ENCODE measurements at places on chromosomes 2 and 18.

DNA sequence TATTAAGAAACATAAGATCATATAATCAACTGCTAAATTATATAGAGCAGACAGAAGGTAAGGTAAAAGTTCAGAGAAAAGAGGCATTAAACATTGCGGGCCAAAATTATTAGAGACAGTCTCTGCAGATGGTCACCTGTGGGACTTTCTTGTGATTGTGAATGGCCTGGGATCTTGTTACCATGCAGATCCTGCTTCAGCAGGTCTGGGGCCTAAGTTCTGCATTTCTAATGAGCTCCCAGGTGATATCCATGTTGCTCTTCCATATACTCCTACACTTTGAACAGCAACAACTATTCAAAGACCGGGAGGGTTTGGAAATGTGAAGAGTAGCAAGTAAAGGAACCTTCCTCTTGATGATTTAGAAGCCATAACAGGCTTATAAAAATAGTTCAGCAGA, 8.5 kb upstream of the ETAA1 start:
- DNase-seq: no peak

DNA sequence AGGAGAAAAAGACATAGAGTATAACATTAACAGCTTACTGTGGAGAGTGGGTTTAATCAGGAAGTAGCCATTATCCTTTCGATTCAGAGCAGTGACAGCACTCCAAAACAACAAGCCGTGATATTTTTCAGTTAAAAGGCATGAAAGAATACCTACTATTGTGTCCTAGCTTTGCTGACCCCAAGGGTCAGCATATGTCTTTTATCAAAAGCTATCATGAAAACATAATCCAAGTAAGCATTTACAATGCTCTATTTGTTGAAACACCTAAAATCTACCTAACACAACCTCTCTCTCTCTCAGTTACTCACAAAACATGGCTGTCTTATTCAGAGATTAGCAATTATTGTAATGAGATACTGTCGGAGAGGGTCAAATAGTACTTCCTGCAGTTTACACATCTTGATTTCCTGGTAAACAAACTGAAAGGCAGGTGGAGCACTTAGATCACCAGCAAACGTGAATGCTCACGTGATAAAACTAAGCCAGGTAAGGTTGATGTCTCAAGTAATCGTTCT, 100.0 kb downstream of the BAZ2B start:
- DNase-seq: no peak

- DNase-seq: no peak
Observed at GRCh38 chr2:240960309-240960970, 38.0 kb upstream of the SNED1 start.

GRCh38 chr18:9506046-9506792, 30.9 kb downstream of the RALBP1 start:
- no peak for DNase-seq

DNA sequence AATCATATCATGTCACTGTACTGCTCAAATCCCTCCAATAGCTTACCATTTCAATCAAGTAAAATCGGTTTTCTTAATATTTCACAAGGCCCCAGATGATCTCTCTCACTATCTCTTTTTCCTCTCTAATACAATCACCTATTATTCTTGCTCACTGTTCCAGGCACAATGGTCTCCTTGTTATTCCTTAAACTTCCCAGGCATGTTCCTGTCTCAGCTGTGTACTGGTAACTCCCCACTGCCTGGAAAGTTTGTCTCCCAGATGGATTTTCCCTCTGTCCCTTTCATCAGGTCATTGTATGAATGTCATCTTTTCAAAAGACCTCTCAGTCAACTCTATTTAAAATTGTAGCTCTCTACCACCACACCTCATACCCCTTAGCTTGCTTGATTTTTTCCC, 30.7 kb upstream of the FANCL start:
- no peak for DNase-seq

- no peak for DNase-seq
Observed at GRCh38 chr2:217551252-217551899, 451.4 kb downstream of the TNS1 start.

DNA sequence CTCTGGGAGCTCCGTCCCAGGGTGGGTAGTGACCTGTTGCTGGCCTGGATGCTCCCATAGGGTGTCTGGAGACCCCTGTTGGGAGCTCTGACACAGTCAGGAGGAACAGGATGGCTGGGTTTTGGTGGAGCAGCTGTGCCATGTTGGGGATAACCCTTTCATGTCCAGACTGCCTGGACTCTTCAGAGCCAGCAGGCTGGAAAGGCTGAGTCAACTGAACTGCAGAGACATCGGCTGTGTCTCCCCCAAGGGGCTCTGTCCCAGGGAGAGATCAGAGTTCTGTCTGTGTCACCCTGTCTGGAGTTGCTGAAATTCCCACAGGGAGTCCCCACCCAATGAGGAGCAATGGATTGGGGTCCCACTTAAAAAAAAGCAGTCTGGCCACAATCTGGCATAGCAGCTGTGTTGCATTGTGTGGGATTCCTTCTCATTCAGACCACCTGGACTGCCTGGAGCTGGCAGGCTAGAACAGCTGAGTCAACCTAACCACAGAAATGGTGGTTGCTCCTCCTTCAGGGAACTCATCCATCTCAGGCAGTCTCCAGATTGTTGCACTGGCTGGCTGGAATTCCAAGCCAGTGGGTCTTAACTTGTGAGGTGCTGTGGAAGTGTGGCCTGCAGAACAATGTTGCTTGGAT, 37.2 kb downstream of the AGPS start:
- no peak for DNase-seq

GRCh38 chr2:219017201-219017931, 23.9 kb downstream of the CFAP65 start:
- DNase-seq: no peak

DNA sequence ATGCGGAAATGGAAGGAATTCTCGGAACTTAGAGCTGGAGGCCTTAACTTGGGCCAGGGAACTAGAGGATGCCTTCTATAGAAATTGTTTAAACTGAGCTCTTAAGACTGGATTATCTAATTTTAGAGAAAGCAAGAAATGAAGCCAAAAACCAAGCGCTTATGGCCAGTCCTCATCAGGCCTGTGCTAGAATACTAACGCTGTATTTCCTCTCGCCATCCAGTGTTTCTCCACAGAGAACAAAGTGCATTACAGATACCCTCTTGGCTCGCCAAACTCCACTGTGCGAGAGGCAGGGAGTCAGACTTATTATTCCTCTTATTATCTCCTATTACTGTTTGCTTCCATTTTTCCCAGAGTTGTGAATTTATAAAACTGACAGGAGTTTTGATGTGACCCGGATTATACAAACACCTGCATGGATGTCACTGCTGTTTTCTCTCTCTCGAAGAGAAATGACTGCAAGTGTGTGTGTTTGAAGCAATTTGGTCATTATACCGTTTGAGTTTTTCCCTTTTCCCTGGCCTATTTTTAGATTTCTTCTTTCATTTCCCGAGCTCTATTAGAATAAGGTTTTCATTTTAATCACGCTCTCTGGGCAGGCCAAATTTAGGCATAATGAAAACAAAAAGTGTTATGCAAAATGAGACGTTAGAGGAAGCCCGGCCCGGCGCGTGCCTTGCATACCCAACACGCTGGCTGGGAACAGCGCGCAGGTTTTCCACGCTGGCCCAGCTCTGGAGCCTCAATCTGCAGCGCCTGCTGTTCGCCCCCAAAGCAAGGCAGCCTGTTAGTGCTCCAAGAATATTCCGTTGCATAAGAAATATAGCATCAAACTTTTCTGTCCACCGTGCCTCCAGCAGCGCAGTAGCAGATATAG, 103.3 kb downstream of the ALK start:
- DNase-seq: no peak

DNA sequence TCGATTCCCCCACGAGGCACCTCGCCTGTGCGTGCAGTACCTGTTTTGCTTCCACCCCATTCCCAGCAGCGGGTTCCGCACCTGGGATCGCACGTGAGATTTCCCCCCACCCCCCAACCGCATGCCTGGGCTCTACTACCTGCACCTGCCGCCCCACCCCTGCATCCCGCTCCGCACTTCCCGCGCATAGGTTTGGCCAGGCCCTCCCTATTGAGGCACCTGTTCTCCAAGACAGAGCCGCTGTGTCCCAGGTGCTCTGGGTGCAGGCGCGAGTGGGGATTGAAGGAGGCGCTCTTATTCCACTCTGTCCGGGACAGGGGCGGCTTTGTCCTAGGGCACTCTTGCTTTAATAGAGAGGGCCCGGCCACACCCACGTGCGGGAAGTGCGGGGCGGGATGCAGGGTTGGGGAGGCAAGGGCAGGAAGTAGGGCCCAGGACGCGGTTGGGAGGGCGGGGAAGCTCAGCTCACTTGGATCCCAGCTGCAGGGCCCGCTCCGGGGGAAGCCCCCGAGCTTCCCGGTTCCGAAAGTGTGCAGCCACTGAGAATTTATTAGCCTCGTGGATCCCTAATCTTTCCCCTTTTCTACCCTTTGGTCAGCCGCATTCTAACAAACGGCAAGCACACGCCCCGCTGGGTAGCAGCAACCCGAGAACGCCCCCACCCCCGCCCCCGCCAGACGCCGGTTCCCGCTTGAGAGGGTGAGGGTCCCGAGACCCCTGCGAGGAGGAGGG, 670 bp upstream of the MOCOS start:
- DNase-seq: no peak

GRCh38 chr2:68620772-68621171, 22.6 kb upstream of the PROKR1 start:
- no peak for DNase-seq

DNA sequence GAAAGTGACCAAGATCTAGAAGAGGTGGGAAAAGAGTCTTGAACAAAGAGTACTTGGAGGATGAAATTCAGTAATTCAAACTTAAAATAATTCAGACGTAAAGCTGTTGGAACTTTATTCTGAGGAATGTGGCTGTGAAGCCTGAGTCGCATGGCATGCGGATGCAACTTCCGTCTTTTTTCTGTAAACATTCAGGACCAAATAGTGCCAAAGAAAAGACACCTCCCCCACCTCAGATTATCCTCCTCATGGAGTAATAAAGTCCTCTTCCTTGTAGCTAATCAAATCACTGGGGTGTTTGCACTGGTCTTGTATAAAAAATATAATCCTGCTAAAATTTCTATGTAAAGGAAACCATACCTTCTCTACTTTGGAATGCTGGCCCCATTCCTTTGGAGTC, 790.4 kb downstream of the TSN start:
- DNase-seq: no peak

GRCh38 chr18:43805646-43806194, 528.4 kb upstream of the SYT4 start:
- no peak for DNase-seq

DNA sequence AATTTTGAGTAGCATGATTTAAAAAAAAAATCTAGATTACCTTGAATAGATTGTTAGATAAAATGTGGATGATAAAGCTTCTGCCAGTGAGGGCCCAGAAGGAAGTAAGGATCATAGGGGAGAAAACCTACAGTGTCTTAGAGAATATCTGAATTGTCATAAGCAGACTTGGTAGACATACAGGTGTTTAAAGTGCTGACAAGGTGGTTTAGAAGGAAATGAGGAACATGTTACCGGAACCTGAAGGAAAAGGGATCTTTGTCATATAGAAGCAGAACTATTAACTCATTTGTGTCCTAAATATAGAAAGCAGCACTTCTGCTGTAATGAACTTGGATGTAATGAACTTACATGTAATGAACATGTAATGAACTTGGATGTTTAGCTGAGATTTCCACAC, 94.9 kb upstream of the TTC27 start:
- no peak for DNase-seq

- DNase-seq: no peak
Observed at GRCh38 chr18:48833701-48834412, 116.9 kb downstream of the SMAD7 start.

DNA sequence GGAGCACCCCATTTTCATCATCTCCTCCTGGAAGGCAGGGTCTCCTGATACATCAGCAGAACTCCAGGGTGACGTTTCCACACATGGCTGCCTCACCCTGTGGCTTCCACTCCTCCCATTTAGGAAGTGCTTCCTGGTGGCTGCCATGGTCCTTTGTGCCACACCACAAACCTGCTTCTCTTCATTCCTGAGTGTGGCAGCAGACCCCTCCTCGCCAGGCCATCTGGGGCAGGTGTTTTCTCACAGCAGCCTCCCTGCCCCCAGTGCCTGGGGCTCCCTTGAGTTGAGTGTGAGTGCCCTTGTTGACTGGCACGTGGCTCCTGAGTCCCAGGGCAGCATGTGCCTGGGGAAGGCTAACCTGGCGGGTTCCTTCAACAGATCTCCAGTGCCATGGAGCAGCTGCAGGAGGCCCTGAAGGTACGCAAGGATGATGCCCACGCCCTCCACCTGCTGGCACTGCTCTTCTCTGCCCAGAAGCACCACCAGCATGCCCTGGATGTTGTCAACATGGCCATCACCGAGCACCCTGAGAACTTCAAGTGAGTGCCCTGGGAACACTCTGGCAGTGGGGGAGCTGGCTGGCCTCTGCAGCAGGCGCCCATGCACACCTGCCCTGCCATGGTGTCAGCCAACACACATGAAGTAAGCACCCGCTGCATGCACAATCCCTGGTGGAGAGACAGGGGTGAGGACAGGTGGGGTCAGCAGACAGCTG, 113.4 kb upstream of the MCFD2 start:
- no peak for DNase-seq

- DNase-seq: no peak
Observed at GRCh38 chr2:132974467-132975095, 304.6 kb upstream of the LYPD1 start.

GRCh38 chr2:23244617-23245016, 140.4 kb upstream of the KLHL29 start:
- no peak for DNase-seq

DNA sequence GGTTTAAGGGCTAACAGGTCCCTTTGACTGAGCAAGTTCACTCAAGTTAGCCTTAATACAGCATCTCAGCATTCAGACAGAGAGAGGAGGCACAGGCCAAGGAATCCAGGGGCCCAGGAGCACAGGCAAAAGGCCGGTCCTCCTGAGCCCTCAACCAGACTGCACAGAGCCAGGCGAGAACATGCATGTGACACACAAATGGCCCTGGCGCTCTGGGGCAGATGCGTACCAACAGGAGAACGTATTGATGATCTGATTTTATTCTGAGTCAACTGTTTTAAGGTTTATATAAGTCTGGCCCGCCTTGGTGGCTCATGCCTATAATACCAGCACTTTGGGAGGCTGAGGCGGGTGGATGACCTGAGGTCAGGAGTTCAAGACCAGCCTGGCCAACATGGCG, 34.9 kb downstream of the KCNIP3 start:
- DNase-seq: no peak

- DNase-seq: no peak
Observed at GRCh38 chr18:58396144-58396543, 232.7 kb downstream of the ALPK2 start.

DNA sequence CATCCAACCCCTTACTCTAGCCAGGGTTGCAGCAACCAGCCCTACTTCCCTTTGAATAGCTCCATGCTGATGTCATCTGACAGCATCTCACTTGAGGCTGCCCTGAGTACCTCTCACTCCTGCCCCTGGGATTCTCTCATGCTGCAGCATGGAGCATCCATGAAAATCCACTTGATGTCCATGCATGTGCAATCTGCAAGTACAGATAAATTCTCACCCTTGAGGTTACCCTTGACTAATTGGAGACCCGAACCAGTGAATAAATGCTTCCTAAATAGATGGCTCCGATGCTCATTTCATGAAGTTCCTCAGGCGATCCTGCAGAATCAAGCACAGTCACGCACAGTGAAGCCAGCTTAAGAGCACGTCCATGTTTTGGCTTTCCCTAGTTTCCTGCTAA, 298.3 kb downstream of the RBM43 start:
- DNase-seq: no peak
